ENCODE measurements at places on chromosomes 11 and 22.

GRCh38 chr11:119797736-119798135 is 68.7 kb upstream of the NECTIN1 start:
- DNase-seq = no peak

DNA sequence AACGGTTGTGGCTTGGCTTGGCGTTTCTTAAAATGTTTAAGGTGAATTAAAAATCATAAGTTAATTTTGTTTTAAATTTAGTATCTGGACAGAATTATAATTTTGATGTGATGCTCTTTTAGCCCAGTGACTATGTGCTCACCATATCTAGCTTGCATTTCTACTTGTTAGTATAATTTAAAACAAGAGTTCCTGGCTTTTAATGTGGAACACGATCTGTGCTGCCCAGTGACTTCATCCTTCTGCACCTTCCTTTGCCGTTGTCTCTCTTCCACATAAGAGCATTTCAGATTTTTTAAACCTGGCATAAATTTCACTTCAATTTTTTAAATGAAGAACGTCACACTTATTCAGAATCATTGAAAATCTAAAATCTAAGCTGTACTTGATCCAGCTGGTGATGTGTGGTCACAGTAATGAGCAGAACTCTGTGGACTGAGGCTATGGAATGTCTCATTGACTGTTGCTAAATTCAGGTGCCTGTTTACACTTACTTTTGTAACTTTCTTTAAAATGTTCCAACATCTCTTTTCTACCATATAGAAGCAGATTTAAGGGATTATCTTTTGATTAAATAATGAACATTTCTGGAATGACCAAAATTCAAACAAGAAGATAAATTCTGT is 75.4 kb upstream of the ADSL start:
- no peak for DNase-seq

DNA sequence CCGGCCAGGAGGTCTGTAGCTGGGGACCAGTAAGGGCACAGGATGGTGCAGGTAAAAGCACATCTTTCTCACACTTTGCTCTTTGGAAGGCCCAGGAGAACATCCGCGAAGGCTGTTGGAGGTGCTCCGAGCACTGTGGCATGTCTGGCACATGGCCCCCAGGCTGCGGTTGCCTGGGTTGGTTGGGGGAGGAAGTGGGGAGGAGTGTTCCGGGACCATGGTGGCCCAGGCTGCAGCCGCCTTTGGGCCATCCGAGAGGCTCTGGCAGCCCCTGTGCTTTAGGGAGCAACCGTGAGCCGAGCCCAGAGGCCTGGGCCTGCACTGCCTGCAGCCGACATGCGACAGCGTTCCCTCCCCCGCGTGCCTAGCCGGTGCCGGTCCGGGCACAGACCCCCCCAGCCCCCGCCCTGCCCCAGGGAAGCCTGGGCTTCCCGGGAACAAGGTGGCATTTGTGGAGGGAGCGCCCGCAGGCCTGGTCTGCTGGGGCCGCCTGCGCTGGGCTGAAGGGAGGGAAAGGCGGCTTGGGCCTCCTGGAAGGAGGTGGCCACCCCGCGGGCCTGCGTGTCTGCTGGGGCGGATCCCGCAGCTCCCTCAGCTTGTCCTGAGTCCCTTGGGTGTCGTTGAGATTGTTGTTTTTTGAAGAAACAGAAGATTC is 57.9 kb downstream of the GRAMD4 start:
- no peak for DNase-seq

GRCh38 chr11:108616549-108616948 is 23.0 kb upstream of the EXPH5 start:
- DNase-seq = no peak

- no peak for DNase-seq
Measured at GRCh38 chr11:67302571-67303131, 679 bp upstream of the SSH3 start.

- no peak for DNase-seq
Measured at GRCh38 chr11:128399251-128400121, 187.9 kb downstream of the ETS1 start.

- no peak for DNase-seq
Measured at GRCh38 chr11:14775897-14776296, 116.1 kb downstream of the CYP2R1 start.

DNA sequence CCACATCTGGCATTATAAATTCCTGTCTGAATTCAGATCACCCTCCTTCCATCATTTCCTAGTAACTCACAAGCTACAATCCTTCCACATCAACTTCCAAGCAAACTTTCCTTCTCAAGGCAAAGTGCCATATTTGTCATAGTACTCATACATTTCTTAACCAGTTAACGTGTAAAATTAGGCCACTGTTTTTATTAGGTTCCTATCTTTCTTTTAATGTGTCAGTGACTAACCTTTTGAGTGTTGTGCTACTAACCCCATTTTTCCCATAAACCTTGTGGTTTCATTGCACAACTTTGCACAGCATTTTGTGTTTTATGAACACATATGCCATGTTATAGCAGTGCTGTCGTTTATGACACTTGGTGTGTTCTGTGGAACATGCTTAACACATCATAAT is 90.1 kb downstream of the KIF18A start:
- DNase-seq = no peak

GRCh38 chr11:92225568-92226330 is 1.1 kb downstream of the FAT3 start:
- no peak for DNase-seq

DNA sequence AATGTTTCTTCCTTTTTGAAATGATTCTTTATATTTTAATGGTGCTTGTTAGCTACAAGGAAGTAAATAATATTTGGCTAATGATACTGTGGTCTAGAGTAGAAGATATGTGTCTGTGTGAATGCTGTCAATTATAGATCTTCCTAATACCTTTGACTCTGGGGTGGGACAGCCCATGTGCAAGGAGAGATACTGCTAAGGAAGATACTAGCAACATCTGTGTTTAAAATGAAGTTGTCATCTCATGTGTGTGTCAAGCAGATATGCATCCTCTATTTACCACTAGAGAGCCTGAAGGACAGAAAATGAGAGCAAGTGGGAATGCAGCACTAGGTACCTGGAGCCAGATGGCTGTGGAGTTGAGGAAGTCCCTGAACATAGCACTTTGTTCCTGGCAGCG is 34.1 kb downstream of the PPME1 start:
- DNase-seq = peak; percentile 88

DNA sequence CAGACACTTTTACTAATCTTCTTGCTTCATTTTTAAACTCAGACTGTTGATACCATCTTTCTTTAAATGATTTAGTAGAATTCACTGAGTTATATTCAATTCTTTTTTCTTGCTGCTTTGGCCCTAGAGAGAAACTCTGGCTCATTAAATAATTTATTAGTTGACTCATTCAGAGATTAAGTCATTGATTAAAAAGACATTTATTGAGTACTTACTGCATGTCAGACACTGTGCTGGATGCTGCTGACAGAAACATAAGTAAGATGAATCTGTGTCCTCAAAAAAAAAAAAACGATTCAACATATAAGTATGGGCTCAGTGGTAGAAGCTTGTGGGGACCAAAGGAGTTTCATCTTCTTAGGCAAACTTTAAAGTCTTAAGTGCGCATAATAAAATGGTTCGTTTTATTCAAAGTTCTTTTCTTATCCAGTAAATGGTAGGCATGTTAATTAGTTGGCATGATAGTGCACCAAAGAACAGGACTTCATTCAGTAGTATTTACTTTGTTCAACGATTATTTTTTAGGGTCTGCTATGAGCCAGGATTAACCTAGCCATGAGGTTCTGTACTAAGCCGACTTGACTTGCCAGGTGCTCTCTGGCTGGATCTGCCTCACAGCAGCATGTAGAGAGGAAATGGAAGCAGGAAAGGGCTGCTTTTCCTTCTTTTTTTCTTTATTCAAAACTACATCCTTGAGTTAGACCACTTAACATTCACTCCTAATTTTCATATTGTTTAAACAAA is 281.0 kb upstream of the CTSC start:
- no peak for DNase-seq

GRCh38 chr11:22707119-22707899 is 40.9 kb downstream of the GAS2 start:
- DNase-seq = no peak

Measured in hematopoietic multipotent progenitor cell treated with erythropoietin and hydrocortisone succinate and interleukin-3 and kit ligand, for 15 days (in vitro differentiated cells).